ENCODE measurements at places on chromosomes 11 and 22. TPM values are rescaled to one million over a fixed set of nuclear protein-coding genes. Genes with fewer than 3 reads are reported as not detected.

The C11orf68 gene
- 45.7 TPM for total RNA-seq

The MPZL3 gene
- total RNA-seq = 0.38 TPM

The IFITM10 gene
- total RNA-seq = 1.0 TPM

The SERPING1 gene
- total RNA-seq = 0.50 TPM

The OR10V1 gene
- total RNA-seq = not detected

The CARD18 gene
- total RNA-seq = not detected

The SULT4A1 gene
- not detected for total RNA-seq

The RIBC2 gene
- 3.2 TPM for total RNA-seq

The OR4S1 gene
- total RNA-seq = not detected

The CXCR5 gene
- 0.14 TPM for total RNA-seq
